ENCODE measurements at places on chromosomes 7 and 10.
A peak's percentile ranks its signal among the peaks of the same experiment; 100 is the strongest.

- H3K4me1 ChIP-seq = peaks cover 22% of the 10 kb centered on the region
- DNase-seq = no peak
- no peak overlapping the region for H3K27ac ChIP-seq
- no peaks in the 10 kb centered on the region for H3K36me3 ChIP-seq
- no peak overlapping the region for H3K4me3 ChIP-seq
Measured at GRCh38 chr7:76395965-76396726, 13.4 kb downstream of the SSC4D start.

DNA sequence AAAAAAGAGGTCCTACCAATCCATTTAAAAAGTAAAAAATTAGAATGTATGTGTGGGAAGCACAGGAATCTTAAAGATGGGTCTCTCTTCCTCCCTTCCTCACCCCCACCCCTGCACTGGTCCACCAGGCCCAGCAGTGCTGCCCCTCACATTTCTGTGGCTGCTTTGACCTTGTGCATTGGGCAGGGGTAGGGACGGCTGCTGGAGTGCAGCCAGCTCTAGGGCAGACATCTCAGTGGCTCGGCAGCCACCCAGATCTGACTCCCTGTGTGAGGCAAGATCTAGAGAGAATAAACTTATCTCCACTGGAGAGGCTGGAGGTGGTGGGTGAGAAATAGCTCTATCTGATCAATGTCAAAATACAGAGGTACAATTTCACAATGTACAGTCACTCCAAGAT lies 6.7 kb downstream of the FAM180A start:
- no peaks in the 10 kb centered on the region for H3K4me1 ChIP-seq
- no peaks in the 10 kb centered on the region for H3K36me3 ChIP-seq
- no peak overlapping the region for H3K4me3 ChIP-seq
- DNase-seq = no peak

GRCh38 chr7:97871659-97872024 lies 566 bp downstream of the ASNS start:
- H3K4me1 ChIP-seq = no peaks in the 10 kb centered on the region
- peak overlapping the region; percentile 60 for H3K27ac ChIP-seq
- H3K36me3 ChIP-seq = no peaks in the 10 kb centered on the region
- H3K27me3 ChIP-seq = no peaks in the 10 kb centered on the region
- DNase-seq = peak; percentile 13

GRCh38 chr7:42103020-42103419 lies 134.0 kb downstream of the GLI3 start:
- H3K4me3 ChIP-seq = no peak overlapping the region
- no peaks in the 10 kb centered on the region for H3K36me3 ChIP-seq
- no peak for DNase-seq

All from small intestine (tissue), 16 donors.